ENCODE measurements at places on chromosomes 7 and 10.

DNA sequence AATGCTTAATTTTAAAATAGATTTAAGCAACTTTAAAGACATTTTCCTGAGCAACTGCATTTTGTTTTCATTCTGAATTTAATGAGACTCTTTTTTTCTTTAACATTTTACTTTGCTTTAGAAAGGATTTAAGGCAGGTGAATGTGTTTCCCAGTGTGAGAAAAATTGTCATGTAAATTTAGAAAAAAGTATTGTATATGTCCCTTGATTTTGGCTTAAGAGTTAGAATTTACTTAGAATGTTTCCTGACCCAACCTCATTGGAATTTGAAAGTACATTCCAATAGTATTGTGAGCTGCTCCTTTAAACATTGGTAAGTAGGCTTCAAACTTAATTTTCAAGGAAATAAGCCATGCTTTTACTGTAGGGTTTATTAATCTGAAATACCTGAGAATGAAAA, 110.2 kb downstream of the PTEN start:
- DNase-seq, result no peak

- DNase-seq, result no peak
Measured at GRCh38 chr7:35900651-35901050, 99.8 kb downstream of the SEPTIN7 start.

- no peak for DNase-seq
Measured at GRCh38 chr10:126092366-126093215, 196.2 kb downstream of the FANK1 start.

DNA sequence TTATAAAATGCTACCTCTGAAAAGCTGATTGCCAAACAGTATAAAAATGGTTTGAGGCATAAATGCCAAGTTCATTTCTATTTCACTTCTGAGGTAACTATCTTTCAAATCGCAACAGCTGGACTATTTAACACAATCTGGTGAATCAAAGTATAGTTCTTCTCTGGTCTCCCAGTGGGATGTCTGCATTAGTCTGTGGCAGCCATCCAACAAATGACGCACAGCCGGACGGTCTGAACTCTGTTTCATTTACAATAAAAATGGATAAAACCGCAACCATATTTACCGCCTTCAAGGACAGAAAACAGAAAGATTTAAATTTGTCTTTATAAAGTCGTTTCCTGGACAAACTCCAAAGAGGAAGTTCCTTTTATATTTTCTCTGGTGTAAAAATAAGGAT, 41.9 kb downstream of the ENO4 start:
- DNase-seq, result no peak

DNA sequence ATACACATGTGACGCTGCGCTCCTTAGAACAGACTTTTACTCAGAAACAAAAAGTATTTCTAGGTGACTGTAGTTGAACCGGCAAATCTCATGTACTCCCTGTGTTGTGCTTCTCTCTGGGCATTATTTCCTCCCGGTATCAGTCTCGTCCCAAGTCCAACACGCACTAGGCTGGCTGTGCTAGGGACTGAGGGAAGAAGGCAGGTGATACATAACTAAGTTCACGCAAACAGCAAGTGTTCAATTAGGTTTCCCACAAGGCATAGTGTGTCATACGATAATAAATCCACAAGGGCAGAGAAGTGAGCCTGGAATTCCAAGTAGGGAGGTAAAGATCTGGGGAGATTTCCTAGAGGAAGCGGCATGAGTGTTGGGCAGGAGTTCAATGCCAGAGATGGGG, 20.4 kb downstream of the FAM53B start:
- no peak for DNase-seq

GRCh38 chr7:26792006-26792405, 72.4 kb downstream of the SKAP2 start:
- no peak for DNase-seq

DNA sequence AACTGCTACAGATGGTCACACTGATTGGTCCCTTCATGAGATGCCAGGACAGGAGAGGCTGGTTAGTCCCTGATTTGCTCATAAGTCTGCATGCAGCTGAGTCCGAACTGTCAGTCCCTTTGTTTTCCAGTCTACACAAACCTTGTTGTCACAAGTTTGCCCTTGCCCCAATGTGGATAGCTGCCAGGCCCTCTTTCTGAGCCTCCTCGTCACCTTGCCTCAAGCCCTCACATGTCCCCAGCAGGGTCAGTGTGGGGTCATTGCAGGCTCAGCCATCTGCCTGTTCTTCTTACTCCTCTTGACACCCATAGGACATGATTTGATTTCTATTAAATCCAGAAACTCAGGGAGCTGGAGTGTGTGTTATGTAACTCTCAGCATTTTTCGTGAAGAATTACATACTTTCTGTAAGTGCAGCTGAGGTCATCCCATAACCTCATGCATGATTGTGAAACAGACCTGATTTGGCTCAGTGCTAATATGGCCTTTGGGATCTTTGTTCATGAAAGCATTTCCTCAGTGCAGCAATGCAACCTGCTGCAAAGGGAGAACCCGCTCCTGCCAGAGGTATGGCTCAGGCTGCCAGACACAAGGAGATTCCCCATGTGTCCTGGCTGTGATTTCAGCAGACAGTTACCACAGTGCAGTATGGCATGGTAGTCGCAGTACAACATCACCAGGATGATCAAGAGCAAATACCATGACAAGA, 70.0 kb upstream of the ZMIZ2 start:
- DNase-seq, result no peak

DNA sequence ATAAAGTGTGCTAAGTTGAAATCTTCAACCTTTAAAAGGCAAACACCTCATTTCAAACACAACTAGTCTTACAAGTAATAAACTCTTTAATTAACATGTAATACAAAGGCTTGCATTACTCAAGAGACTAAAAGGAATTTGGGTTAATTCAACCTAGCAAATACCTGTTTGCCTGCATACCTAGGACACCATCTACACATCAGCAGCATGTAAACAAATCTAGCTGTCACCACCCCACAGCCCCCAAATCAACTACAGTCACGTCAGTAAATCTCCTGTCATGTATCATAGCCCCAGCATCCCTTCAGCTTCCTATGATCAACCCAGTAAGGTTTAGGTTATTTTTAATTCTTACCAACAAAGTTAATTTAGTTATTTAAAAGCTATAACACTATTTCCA, 33.5 kb downstream of the ZNF800 start:
- no peak for DNase-seq

DNA sequence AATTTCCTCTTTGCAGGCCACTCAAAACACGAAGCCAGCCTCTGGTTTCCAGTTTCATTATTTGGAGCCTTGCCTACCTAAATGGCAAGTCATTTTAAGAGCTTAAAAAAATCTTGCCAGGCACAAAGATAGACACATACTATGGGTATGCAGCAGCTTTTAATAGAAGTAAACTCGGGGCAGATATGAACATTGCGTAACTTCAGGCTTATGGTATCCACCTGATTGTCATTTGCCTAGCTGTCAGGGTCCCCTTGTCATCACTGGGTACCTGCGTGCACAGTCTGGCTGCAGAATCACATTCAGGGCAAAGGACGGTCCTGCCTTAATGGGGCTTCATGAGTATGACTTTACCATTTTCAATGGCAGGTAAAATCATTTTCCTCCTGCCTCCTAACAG, 466.1 kb upstream of the NRP1 start:
- DNase-seq, result no peak

DNA sequence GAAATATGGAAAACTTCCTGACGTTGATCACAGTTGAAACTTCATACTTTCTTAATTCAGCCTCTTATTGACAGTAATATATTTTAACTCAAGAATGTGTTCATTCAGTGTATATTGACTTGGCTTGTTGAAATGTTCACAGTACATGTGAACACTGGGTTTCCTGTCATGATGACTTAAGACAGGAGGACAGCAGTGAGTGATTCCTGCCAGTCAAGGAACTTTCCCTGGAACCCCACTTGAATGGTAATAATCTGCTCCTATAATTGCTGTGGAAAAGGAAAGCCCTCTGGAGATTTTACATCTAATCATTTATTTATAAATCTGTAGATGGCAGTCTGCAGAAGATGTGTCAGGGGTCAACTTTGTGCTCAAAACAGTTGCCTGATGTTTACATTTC, 216.5 kb downstream of the MGMT start:
- DNase-seq, result no peak

DNA sequence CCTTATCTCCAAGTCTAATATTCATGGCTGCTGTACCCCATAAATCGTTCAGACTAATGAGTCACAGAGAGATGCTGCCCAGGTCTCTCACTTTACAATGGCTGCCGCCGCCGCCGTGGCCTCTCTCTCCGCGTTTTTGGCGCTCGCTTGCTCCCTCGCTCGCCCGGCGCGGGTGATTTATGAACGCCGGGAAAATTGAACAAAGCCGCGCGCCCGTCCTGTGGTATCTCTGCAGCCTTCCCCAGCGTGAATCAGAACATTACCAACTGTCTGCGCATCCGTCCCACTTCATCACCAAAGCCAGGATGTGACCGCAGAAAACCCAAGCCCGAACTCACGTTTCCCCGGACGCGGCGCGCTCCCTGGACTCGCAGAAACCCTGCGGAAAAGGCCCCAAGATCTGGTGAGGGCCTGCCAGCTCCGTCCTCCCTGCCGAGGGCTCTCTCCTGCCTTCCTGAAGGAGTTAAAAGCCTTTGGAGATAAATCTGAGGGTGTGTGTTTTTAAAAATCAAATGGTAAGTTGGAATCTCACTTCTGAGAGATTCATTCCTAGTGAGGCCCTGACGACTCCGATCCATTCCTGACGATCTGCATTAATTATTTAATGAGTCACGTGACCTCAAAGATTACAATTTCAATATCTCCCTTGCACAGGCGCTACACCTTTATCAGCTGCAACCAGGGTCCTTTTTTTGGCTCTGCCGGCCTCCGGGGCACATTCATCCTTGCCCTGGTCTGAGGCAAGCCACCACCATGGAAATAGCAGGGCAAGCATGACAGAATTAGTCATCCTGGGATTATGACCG, 6.3 kb downstream of the HOXA4 start:
- DNase-seq, result no peak

GRCh38 chr7:2758673-2759616, 70.9 kb downstream of the AMZ1 start:
- DNase-seq, result no peak

DNA sequence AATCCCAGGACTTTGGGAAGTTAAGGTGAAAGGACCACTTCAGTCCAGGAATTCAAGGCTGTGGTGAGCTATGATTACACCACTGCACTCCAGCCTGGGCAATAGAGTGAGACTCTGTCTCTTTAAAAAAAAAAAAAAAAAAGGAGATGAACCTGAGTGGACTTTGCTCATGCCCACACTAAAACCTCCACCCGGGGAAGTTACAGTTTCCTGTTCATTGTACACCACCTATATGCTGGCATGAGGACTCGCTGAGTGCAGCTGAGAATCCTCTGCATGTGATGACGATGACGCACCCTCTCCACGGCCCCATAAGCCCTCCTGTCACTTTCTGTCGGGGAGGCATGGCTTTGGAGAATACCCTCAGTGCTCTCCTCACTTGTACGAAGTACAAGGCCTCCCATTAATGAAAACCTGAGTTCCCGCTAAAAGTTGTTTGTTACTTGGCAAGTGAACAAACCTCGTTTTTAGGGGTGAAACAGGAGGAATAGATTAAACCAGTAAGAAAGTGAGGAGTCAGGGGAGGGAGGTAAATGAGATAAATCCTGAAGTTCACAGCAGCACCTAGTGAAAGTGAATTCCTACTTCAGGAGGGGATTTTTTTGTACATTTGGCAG, 15.9 kb downstream of the TMEM176B start:
- no peak for DNase-seq

DNA sequence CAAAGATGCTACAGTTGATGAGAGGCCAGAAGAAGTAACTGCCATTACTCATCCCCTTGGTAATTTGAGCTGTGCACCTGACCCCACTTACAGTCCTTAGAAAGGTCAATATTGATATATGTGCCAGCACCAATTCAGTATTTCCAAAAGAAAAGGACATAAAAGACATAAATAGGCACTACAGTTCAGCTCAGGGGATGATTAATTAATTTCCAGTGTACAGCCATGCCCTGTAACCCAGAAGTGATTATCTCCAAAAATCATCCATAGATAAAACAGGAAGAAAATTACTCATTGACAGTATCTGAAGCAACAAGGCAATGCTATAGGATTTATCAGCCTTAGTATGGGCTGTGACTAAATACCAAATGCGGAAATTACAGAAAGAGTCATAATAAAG, 82.4 kb downstream of the PHYHIPL start:
- no peak for DNase-seq

DNA sequence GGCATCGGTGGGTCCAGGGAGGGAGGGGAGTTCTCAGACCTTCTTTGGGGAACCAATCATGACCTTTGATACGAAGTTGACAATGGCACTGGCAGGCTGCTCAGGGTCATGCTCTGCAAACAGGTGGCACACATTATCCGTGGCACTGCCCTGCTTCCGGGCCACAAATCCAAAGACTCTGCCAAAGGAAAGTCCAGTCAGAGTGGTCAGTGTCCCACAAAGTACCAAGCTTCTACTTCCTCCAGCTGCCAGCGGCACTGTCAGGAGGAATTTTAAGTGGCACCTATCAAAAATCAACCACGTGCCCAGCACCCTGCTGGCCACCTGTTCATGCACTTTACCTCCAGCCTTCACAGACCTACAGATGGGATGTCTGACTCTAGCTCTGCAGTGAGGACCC, 303.9 kb downstream of the TNS3 start:
- no peak for DNase-seq

DNA sequence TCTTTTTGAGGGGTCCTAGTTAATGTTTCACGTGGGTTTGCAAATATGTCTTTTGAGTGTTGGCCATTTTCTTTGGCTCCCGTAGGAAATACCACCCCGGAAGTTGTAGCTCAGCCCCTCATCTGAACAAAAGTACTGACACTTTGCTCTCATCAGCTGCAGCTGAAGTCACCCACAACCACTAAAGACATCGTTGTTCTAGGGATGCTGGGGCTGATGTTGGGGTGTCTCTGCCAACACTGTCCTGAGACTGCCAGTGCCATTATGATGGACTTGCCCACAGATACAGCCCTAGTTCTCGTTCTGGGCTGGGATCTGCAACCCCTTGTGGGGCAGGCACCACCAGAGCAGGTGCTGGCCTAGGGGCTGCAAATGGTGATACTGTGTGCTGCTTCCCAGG, 82.6 kb upstream of the ARHGAP21 start:
- DNase-seq, result no peak

GRCh38 chr10:92131275-92131820, 159.5 kb downstream of the CPEB3 start:
- no peak for DNase-seq

GRCh38 chr7:134690016-134690415, 43.4 kb downstream of the BPGM start:
- peak; percentile 30 for DNase-seq

- no peak for DNase-seq
Measured at GRCh38 chr7:47314728-47315607, 266.9 kb downstream of the TNS3 start.

- no peak for DNase-seq
Measured at GRCh38 chr10:51206500-51206899, 132.2 kb downstream of the PRKG1 start.

All from GM10248 (cell line).